Stimulated activated naive CD4-positive, alpha-beta T cell (primary cell): ENCODE measurements at places on chromosomes 4 and X.

DNA sequence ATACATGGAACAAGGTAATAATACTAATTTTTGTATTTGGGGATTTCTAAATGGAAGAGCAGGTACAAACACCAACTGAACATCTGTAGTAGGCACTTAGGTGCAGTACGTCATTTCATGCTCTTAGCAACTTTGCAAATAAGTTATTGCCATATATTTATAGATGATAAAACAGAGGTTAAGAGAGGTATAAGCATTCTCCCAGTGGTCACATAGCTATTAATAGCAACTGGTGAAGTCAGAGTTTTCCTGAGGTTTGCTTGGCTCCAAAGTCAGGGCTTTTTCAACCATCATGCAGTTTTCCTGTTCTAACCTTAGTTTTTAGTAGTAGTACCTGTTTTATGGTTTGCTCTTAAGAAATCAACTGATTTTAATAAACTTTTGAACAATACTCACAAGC lies 10.9 kb downstream of the ARHGEF38 start:
- DNase-seq, result no peak

- no peak for DNase-seq
These were observed 25.6 kb upstream of the MSANTD1 start for GRCh38 chr4:3223346-3223745.

DNA sequence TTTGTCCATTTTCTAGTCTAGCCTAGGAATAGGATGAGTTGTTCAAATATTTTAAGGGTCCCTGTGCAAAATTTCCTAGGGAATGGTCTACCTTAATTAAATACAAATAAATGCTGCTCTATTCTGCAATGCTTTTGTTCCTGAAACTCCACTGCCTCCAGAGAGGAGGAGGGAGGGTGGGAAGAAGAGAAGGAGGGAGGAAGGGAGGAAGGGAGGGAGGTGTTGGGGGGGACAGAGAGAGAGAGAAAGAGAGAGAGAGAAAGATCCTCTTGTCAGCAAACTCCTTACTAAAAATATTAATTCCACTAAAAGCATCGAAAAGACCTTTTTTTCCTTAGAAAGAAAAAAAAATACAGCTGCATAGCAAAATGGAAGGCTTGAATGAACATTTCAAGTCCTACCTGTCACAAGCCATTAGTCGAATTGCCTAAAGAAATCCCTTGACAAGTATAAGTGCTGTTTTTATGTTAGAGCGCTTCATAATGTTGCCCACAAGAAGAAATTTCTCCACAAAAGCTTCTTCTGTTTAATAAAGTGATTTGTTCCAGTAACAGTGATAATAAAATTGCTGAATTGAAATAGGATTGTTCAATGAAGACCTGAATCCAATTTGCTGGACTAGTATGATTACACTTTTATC lies 106.0 kb downstream of the NKX6-1 start:
- no peak for DNase-seq

- no peak for DNase-seq
These were observed 251.4 kb downstream of the DTHD1 start for GRCh38 chr4:36532670-36533379.

GRCh38 chr4:46425775-46426400 lies 36.0 kb upstream of the GABRA2 start:
- DNase-seq, result no peak

GRCh38 chrX:140440876-140441275 lies 64.0 kb downstream of the SOX3 start:
- DNase-seq, result no peak

DNA sequence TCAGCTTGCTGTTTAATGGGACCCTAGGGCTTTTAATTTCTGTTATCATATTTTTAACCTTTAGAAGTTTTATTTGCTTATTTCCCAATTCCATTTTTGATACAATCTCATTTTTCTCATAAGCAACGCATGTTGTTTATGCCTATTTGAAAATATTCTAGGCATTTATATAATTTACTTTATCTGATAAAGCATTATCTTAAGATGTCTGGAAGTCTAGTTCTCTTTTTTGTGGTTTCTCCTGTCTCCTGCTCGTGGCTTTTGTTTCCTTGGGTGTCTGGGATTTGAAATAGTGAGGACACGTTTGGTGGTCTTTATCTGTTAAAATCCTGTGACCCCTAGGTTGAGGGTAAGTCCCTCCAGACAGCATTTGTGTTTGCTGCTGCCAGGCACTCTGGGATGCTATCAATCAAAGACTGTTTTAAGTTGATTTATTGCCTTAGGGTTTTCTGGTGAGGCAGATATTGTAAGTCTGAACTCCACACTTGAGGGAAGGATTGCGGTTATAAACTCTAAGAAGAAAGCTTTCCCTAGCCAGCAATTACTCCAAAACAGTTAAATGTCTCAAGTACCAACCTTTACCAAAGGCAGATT lies 208.0 kb downstream of the PRDM5 start:
- DNase-seq, result no peak

DNA sequence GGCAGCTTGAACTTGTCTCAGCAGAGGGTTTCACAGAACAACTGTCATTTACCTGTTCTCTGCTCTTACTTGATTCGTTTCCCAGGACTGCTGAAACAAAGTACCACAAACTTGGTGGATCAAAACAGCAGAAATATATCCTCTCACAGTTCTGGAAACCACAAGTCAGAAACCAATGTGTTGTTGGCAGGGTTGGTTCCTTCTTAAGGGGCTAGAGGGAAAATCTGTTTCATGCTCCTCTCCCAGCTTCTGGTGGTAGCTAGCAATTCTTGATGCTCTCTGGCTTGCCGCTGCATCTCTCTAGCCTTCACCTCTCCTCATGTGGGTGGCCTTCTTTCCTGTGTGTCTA lies 4.7 kb downstream of the TLR8 start:
- no peak for DNase-seq

- DNase-seq, result no peak
These were observed 106.8 kb upstream of the SLC4A4 start for GRCh38 chr4:71232056-71232430.

- no peak for DNase-seq
These were observed 14.0 kb downstream of the TMEM154 start for GRCh38 chr4:152665691-152666395.

- no peak for DNase-seq
These were observed 37.7 kb downstream of the NAA11 start for GRCh38 chr4:79288185-79288584.

- no peak for DNase-seq
These were observed 59.7 kb upstream of the BCOR start for GRCh38 chrX:40157228-40158035.

DNA sequence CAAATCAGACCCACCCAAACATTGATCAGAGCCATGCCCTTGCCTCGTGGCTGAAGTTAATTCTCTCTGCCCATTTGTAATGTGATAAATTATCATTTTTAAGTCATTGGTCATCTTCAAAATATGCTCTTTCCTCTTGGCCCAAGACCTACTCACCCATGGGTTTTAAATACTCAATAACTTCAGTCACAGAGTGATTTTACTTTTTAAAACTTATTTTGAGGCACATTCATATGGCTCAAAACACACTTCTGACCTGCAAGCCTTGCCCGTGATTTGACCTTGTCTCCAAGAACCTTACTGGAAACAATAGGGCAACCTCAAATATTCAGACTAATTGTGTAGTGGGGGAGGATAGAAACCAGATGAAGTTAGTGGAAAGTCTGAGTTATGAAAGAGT lies 176.2 kb upstream of the LNX1 start:
- DNase-seq, result no peak

DNA sequence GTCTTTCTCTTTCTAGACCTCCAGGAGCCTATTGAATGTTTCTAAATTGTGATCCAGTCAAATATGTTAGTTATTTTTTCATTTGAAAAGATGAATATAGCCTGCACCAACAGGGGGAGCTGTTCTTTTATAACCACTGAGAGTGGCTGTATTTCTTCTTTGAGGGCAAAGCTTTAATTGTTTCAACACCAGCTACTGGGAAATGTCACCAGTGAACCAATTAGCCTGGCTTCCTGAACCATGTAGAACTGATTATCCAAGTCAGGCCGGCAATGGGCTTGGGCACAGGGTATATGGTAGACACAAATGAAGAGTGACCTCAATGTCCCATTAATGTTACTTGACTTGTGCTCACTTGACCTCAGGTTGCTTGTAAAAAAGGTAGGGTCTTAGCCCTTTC lies 4.8 kb upstream of the DAPP1 start:
- peak; percentile 28 for DNase-seq

GRCh38 chrX:71453056-71453455 lies 79.8 kb upstream of the OGT start:
- no peak for DNase-seq

GRCh38 chrX:153829799-153830639 lies at the start of gene PDZD4:
Gene PDZD4, minus strand, starts transcription at chrX:153830544. Its CDS starts 246 bp downstream, at chrX:153830298.
- no peak for DNase-seq

GRCh38 chrX:30570505-30570904 lies 7.1 kb downstream of the TASL start:
- DNase-seq, result peak; percentile 10
